Stimulated activated CD4-positive, alpha-beta T cell treated with anti-CD3 and anti-CD28 coated beads, Interleukin-2, amount 100 ng/mL, for 24 hours (primary cell): ENCODE measurements at places on chromosomes 4 and X.

- peak; percentile 21 for DNase-seq
Observed at GRCh38 chr4:37715889-37716402, 29.8 kb upstream of the RELL1 start.

DNA sequence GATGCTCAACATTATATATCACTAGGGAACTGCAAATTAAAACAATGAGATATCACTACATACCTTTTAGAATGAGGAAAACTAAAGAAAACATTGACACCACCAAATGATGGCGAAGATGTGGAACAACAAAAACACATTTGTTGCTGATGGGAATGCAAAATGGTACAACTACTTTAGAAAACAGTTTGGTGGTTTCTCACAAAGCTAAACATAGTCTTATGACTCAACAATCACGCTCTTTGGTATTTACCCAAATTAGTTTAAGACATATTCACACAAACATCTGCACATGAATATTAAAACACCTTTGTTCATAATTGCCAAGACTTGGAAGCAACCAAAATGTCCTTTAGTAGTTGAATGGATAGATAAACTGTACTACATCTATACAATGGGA, 53.2 kb downstream of the USO1 start:
- DNase-seq: no peak

- DNase-seq: no peak
Observed at GRCh38 chrX:43224496-43224895, 431.6 kb upstream of the MAOA start.

DNA sequence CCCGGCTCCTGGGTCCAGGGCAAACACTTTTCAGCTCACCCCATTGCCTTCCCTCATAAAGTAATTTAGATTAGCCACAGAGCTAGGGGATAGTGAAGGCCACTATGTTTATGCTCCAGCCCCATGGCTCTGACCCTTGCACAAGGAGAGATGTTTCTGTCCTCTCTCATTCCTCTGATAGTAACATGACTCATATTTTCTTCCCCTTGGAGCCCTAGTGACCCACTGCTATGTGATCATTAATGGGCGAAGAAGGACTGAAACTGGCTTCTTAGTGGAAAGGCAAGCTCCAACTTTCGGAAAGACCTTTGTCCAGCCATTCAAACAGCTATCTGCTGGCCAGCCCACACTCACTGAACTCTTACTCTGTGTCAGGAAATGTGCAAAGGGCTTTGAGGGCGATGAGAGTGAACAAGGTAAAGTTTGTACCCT, 12.3 kb downstream of the CLDN2 start:
- DNase-seq: no peak

- no peak for DNase-seq
Observed at GRCh38 chr4:51890760-51891159, 47.8 kb downstream of the DCUN1D4 start.
